ENCODE measurements at places on chromosomes 3 and 15. TPM values are rescaled to one million over a fixed set of nuclear protein-coding genes. Genes with fewer than 3 reads are reported as not detected.
A peak's percentile ranks its signal among the peaks of the same experiment; 100 is the strongest.

The AGBL1 gene
- not detected for total RNA-seq

The SCG5 gene
- total RNA-seq, result 3.0 TPM

GRCh38 chr3:125374501-125374995, 577 bp downstream of the ZNF148 start:
- peak; percentile 43 for DNase-seq
- peak overlapping the region; percentile 81 for H3K27ac ChIP-seq
- peak overlapping the region; percentile 87 for H3K4me3 ChIP-seq
- peaks cover 39% of the 10 kb centered on the region for H3K4me1 ChIP-seq
- H3K36me3 ChIP-seq, result peaks cover 29% of the 10 kb centered on the region
- no peaks in the 10 kb centered on the region for H3K27me3 ChIP-seq

DNA sequence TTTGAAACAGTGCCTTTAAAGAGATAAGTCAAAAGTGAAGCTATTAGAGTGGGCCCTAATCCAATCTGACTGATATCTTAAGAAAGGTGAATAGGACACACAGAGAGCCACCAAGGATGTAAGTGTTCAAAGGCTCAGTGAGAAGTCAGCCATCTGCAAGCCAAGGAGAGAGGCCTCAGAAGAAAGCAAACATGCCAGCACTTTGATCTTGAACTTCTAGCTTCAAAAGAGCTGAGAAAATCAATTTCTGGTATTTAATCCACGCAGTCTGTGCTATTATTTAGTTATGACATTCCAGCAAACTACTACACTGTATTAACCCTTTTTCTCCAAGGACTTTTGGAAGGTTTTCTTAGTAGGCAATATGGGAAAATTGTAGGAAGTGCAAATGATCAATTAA, 95.7 kb downstream of the LRRC3B start:
- no peaks in the 10 kb centered on the region for H3K27me3 ChIP-seq
- no peak overlapping the region for H3K27ac ChIP-seq
- no peak overlapping the region for H3K4me3 ChIP-seq
- no peaks in the 10 kb centered on the region for H3K4me1 ChIP-seq
- no peak for DNase-seq

- no peak for DNase-seq
- H3K36me3 ChIP-seq, result no peaks in the 10 kb centered on the region
- no peak overlapping the region for H3K4me3 ChIP-seq
- H3K27ac ChIP-seq, result no peak overlapping the region
- H3K27me3 ChIP-seq, result no peaks in the 10 kb centered on the region
Observed at GRCh38 chr3:64832098-64832497, 144.3 kb upstream of the ADAMTS9 start.
